ENCODE measurements at places on chromosomes 5 and 9.
A peak's percentile ranks its signal among the peaks of the same experiment; 100 is the strongest.

DNA sequence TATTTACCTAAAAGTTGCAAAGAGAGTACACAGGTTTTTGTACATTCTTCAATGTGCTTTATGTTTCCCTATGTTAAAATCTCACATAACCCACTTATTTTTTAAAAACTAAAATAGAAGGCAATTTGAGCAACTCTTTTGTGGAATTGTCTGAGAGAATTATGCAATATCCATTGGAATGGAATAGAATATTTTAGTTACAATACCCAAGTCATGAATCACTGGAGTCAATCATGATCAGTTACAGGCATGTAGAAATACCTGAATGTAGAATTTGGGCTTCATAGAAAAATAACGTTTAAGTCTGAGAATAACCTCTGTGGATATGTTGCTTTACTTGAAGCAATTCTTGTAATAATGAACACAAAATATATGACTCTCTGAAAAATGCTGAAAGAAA lies 143.3 kb downstream of the FGF10 start:
- DNase-seq: no peak

DNA sequence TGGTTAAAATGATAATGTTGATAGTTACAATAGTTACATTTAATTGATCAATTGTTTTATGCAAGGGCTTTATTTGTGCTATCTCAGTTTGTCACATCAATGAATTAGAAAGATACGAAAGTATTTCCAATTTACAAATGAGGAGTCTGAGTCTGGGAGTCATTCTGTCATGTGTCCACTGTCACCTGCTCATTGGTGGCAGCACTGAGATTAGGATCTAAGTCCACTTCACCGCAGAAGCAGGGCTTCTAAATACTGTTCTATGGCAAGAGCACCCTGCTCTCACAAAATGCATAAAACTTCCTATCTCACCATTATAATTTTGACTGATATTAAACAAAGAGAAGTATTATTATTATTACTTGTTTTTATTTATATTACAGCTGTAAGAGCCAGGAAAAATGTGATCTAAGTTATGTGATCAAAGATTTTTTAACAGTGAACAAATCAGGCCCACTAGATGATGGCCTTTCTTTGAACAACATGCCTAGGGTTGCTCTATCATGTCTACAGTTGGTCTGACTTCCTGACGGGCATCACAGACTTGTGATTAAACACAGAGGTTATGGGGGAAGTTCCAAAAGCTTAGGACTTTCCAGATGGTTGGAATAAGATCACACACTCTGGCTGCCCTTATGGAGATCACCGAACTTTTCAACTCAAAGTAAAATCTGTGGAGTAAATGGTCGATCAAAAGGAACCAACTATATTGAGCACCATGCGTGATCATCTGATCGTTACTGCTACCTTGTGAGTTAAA lies 15.1 kb downstream of the TLR4 start:
- no peak for DNase-seq

DNA sequence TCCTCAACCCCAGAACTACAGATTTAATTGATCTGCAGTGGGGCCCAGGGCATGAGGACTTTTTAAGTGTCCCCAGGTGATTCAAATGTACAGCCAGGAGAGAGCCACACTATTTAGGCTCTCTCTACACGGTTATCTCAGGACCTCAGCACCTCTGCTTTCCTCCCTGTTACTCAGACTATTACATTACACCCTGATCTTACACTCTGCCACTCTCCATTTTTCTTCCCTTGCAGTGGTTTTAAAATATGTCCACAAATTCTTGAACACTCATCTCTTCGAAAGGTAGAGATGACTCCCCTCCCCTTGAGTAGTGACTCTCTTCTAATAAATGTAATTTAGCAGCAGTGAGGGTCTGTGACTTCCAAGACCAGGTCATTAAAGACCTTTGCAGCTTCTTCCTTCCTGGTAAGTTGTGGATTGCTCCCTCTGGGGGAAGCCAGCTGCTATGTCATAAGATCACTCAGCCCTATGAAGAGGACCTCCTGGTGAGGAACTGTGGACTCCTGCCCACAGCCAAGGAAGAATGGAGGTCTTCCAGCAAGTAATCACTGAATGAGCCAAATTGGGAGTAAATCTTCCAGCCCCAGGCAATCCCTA lies 87.5 kb upstream of the SSBP2 start:
- DNase-seq: no peak

DNA sequence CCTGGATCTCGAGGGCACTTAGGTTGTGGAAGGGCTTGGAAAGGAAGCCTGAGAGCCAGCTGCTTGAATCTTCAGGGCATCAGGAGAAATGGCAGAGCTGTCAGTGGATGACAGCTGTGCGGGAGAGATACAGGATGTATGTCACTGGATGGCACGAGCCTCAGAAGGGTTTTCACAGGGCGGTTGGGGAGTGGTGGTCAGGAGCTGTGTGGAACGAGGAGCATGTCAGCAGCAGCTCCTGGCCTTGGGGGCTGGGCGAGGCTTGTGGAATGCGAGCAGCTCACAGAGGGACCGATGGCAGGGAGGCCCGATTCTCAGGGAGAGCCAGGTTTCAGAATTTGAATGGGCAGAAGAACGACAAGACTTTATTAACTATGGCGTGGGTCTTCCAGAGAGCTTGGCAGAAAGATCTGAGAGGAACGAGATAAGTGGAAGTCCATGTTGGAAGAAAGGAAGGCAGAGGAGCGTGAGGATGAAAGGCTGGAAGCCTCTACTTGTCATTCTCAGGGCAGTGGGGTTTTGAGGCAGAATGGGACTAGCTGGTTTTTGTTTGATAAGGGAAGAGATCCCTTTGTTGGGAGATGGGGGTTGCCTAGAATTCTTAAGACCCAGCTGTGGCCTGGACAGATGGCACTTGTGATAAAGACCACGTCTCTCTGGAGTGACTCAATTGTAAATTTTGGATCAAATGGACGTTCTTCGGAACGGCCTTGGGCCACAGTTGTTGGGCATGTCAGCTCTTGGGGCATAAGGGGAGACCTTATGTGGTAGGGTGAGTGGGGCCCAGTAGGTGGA lies 60.3 kb downstream of the SNX30 start:
- DNase-seq: no peak

GRCh38 chr9:31520301-31521085 lies 864.0 kb upstream of the ACO1 start:
- DNase-seq: no peak

GRCh38 chr9:104896131-104896530 lies 31.8 kb downstream of the ABCA1 start:
- no peak for DNase-seq

GRCh38 chr9:16335788-16336580 lies 534.5 kb downstream of the BNC2 start:
- DNase-seq: no peak

DNA sequence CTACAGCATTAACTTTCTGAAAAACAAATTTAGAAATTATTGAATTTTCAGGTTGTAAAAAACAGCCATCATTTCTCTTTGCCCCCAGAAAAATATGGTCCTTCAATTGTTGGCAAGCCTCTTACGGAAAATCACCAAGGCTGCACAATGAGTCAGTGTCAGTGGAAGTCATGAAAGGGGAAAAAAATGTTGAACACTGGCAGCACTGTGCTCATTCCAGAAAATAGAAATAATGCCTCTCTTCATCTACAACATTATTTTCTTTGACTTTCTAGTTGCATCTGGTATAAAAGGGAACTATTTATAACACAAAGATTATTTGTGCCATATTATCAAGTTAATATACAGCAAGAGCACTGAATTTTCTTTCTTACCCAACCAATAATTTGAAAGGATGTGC lies 26.7 kb upstream of the STK32A start:
- peak; percentile 25 for DNase-seq

GRCh38 chr9:2725126-2725525 lies 7.8 kb downstream of the KCNV2 start:
- DNase-seq: no peak
